ENCODE measurements at places on chromosomes 5 and 9. TPM values are rescaled to one million over a fixed set of nuclear protein-coding genes. Genes with fewer than 3 reads are reported as not detected.

The PNPLA7 gene
- total RNA-seq, result 2.6 TPM

The ANKRD20A1 gene
- not detected for total RNA-seq

The IRX1 gene
- total RNA-seq, result not detected

The KIAA0825 gene
- total RNA-seq, result 1.2 TPM

The FOXD4 gene
- 0.30 TPM for total RNA-seq

The SPINK13 gene
- not detected for total RNA-seq

The SLC1A3 gene
- total RNA-seq, result not detected

The TRPM3 gene
- total RNA-seq, result not detected

The PCDHB12 gene
- total RNA-seq, result not detected

The ANKRD31 gene
- 0.65 TPM for total RNA-seq

The GADD45G gene
- total RNA-seq, result 3.2 TPM

The CBY3 gene
- total RNA-seq, result 0.96 TPM

The CDC25C gene
- total RNA-seq, result 6.1 TPM

The GAS1 gene
- total RNA-seq, result 0.34 TPM

The PRLR gene
- not detected for total RNA-seq

The C9orf153 gene
- total RNA-seq, result 0.19 TPM

The ELAVL2 gene
- not detected for total RNA-seq

The SLC45A2 gene
- not detected for total RNA-seq

The FIBCD1 gene
- not detected for total RNA-seq

The TMEFF1 gene
- 0.19 TPM for total RNA-seq

The ARSI gene
- not detected for total RNA-seq

The RNF14 gene
- 47.8 TPM for total RNA-seq

The FAM221B gene
- total RNA-seq, result not detected

The SPINK4 gene
- total RNA-seq, result not detected

The GABRA6 gene
- total RNA-seq, result not detected

The MEF2C gene
- total RNA-seq, result 0.15 TPM

The RXRA gene
- 6.4 TPM for total RNA-seq

The LECT2 gene
- total RNA-seq, result not detected

The MXD3 gene
- total RNA-seq, result 11.0 TPM

The DOLK gene
- 12.7 TPM for total RNA-seq

The KCNN2 gene
- not detected for total RNA-seq

The CMYA5 gene
- total RNA-seq, result 0.10 TPM

The SLC36A3 gene
- total RNA-seq, result not detected

The PAXX gene
- total RNA-seq, result 66.9 TPM

The RASGRF2 gene
- 15.5 TPM for total RNA-seq

The ATP10B gene
- not detected for total RNA-seq

The ZNF608 gene
- not detected for total RNA-seq

The CER1 gene
- not detected for total RNA-seq

The KIF12 gene
- not detected for total RNA-seq

The NREP gene
- 7.0 TPM for total RNA-seq

The SHOC1 gene
- not detected for total RNA-seq

The NUTM2F gene
- total RNA-seq, result not detected

The EFNA5 gene
- not detected for total RNA-seq

The ADCY2 gene
- total RNA-seq, result not detected
